Activated CD4-positive, alpha-beta T cell treated with anti-CD3 and anti-CD28 coated beads, Interleukin-2, amount 10 ng/mL, durations not matched to agents 7 days and 5 days (primary cell): ENCODE measurements at places on chromosomes 16 and 17. TPM values are rescaled to one million over a fixed set of nuclear protein-coding genes. Genes with fewer than 3 reads are reported as not detected.

The CCL1 gene
- total RNA-seq = 0.87 TPM

DNA sequence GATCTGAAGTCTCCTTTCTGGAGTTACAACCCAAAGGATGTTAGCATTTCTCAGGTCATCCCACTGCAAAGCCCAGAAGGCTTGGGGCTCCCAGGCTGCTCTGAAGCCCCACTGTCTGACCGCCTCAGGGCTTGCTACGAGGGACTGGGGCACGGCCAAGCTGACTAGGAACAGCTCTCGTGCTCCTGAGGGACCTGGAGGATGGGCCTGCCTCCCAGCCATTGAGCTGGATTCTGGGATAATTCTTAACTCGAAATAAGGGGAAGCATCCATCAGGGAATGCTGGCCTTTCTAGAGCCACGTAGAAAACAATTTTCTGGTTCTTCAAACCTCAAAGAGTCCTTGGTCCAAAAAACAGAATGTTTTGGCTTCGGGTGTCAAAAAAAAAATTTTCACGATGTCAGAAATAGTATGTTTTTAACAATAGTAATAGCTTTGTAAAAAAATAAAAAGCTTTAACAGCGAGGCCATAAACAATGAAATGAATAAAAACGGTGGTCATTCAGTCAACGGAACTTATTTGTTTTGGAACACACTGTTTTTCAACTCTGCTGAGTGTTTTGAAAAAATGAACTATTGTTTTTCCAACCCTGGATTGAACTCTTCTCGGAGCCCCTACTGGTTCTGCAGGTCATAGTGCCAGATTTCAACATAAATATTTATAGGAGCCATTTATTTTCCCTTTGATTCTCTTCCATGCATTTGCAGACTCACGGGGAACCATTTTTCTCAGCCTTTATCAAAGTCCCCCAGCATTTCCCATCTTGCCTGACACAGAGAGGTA lies 16.4 kb upstream of the HERPUD1 start:
- DNase-seq = no peak
- peaks cover 17% of the 10 kb centered on the region for H3K27me3 ChIP-seq
- peaks cover 4% of the 10 kb centered on the region for H3K36me3 ChIP-seq

- H3K4me1 ChIP-seq = no peaks in the 10 kb centered on the region
- no peak overlapping the region for H3K27ac ChIP-seq
- no peaks in the 10 kb centered on the region for H3K36me3 ChIP-seq
- no peak overlapping the region for H3K4me3 ChIP-seq
- no peak for DNase-seq
Measured at GRCh38 chr17:33131620-33132019, 140.0 kb downstream of the SPACA3 start.

- H3K4me1 ChIP-seq = no peaks in the 10 kb centered on the region
- H3K27me3 ChIP-seq = no peaks in the 10 kb centered on the region
- no peak overlapping the region for H3K4me3 ChIP-seq
- no peak overlapping the region for H3K27ac ChIP-seq
- H3K36me3 ChIP-seq = no peaks in the 10 kb centered on the region
Measured at GRCh38 chr17:39138431-39139160, 12.8 kb downstream of the PLXDC1 start.

The ACE gene
- 5.9 TPM for total RNA-seq

- DNase-seq = peak; percentile 58
- H3K27ac ChIP-seq = no peak overlapping the region
- H3K4me1 ChIP-seq = peaks cover 42% of the 10 kb centered on the region
- no peaks in the 10 kb centered on the region for H3K36me3 ChIP-seq
- peaks cover 48% of the 10 kb centered on the region for H3K27me3 ChIP-seq
Measured at GRCh38 chr16:89924297-89924924, 1.3 kb downstream of the TUBB3 start.
